ENCODE measurements at places on chromosomes 3 and 15.

DNA sequence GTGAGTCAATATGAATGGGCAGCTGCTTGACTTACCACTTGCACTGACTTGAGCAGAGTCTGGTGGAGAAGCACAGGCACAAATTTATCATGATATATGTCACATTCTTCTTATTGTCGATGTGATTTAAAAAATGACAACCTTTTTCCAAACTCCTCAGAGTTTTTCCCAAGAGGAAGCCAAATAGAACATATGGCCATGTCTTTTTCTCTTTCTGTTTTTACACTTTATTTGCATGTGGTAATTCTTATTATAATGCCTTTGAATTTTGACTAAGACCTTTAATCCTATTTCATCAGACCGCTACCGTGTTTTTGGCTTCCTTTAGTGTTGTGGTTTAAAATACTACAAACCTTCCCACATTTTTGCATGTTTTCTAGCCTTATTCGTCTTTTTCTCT is 666.2 kb downstream of the PDCD6IP start:
- no peak for DNase-seq

DNA sequence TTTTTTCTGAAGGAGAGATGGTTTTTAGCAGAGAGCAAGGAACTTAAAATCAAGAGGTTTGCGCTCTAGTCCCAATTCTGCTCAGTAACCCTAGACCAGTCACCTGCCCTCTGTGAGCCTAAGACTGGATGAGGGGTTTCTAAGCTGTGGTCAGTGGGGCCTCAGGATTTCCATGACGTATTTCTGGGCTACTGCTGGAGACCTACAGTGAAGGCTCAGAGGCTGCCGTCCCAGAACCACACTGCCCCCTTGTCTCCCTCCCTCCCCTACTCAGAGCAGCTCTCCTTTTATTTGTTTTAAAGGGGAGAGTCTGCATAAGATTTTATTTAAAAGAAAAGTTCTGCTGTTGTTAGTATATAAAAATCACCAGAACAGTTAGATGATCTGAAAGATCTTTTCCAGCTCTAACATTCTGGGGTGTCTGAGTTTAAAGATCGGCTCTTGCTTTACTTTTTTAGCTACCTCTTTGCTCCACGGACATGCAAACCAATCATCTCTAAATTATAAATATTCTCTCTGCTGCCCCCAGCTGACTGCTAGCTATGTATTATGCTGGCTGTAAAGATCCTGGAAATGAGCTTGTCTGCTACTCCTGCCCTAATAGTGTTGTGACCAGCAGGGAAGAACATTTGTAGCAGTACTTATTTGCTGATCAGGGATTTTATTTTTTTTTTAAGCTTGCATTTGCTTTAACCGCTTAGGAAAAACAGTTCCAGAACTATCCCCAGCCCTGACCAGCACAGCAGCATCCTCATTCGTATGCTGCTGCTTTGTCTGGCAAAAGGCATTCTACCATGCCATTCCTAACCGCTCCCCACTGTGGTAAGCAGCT is 28.6 kb upstream of the NDUFB4 start:
- no peak for DNase-seq

GRCh38 chr15:66481107-66481856 is 16.3 kb downstream of the SNAPC5 start:
- DNase-seq: no peak

DNA sequence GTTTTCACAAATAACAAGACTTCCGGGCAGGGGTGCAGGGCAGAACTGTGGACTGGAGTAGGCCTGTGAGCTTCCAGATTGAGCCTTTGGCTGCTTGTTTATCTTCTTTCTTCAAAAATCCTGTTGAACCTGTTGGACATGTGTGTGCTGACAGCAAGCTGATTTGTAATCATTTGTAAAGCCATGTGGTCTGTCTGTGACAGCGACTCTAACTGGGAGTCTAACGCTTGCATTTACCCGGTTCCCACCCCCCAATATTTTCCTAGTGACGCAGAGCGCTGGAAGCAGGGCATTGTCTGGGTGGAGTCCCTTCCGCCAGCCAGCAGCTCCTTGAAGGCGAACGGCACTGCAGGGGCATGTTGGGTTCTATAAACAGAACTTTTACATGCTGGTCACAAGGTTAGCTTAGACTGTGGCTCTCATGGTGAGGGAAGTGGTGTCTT is 85.7 kb upstream of the MYZAP start:
- no peak for DNase-seq

GRCh38 chr3:17444865-17445264 is 297.6 kb downstream of the TBC1D5 start:
- DNase-seq: no peak

- DNase-seq: peak; percentile 59
Measured at GRCh38 chr3:129238945-129239705, 10.3 kb upstream of the COPG1 start.

- no peak for DNase-seq
Measured at GRCh38 chr3:170076715-170077238, 39.0 kb downstream of the GPR160 start.

- DNase-seq: no peak
Measured at GRCh38 chr15:98733098-98733497, 84.8 kb downstream of the IGF1R start.

GRCh38 chr3:14177580-14178246 is 688 bp downstream of the XPC start:
- no peak for DNase-seq

DNA sequence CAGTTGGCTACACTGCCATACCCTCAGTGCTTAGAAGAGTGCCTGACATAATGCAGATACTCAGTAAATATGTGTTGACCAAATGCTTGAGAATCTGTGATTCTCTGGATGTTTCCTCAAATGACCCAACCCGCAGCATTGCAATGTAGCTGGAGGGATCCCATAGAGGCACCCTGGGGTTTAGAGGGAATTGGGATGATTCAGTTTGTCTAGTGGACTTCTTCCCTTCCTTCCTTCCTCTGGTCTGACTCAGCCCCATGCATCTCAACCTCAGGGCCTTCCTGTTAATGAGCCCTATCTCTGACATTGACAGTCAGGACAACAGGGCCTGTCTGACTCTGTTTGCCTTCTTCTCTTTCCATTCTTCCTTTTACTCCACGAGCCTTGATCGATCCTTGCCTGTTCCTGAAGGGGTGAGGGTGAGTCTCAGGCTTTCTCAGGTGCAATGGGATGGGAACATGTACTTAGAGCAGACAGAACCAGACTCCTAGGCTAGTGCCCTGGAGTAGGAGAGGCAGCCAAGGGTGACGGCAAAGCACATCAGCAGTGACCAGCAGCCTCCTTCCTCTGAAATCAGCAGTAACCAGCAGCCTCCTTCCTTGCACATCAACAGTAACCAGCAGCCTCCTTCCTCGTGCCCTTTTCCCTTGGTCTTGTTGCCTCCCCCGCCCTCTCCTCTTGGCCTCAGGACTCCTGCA is 78.2 kb downstream of the DGKG start:
- DNase-seq: no peak

DNA sequence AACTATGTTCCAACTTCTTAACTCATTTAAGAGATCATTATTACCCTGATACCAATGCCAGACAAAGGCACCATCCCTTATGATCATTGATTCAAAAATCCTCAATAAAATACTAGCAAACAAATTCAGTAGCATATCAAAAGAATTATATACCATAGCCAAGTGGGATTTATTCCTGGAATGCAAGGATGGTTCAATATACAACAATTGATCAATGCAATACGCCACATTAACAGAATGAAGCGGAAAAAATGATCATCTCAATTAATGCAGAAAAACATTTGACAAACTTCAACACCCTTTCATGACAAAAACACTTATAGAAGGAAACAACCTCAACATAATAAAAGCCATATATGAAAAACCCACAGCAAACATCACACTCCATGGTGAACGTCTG is 4.7 kb upstream of the HTR3E start:
- no peak for DNase-seq

GRCh38 chr15:75840659-75841058 is 2.6 kb upstream of the UBE2Q2 start:
- no peak for DNase-seq

GRCh38 chr3:71356265-71356664 is 227.3 kb downstream of the FOXP1 start:
- no peak for DNase-seq

GRCh38 chr15:40038275-40038637 is 725 bp downstream of the SRP14 start:
- DNase-seq: no peak

- DNase-seq: no peak
Measured at GRCh38 chr3:32045091-32045915, 61.1 kb upstream of the GPD1L start.

- no peak for DNase-seq
Measured at GRCh38 chr3:29690686-29691353, 409.9 kb downstream of the RBMS3 start.

DNA sequence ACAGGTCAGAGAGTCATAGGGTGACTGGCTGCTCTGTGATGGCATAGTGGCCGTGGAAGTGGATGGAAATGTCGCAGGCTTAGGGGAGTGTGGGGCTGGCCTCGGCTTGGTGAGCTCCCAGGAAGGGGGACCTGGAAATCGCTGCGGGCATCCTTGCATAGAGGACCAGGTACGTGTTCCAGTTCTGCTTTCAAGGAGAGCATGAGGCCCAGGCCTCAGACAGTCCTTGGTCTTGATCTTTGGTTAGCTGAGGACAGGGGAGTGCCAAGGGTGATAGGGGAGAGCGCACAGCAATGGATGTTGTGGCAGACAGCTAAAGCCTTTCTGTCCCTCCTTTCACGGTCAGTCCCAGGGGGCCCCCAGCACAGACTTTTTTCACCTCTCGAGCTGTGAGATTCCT is 110.5 kb downstream of the SNRPN start:
- DNase-seq: no peak

DNA sequence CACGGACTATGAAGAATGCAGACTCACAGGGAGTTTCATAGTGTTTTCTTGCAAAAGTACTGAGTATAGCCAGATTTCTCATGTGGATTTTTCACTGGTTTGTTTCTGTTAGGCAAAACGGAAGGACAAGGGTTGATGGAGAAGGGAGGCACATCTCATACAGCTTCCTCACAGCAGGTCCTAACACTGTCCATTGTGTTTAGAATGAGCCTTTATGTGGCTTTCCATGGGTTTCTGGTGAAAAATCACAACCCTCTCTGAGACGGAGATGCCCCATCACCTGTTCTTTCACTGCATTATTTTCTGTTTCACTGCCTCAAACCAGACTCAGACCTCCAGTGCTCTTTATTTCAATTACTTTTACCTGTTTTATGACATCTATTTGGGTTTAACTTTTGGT is 25.0 kb upstream of the LIPC start:
- DNase-seq: no peak

GRCh38 chr3:13371100-13372075 is 48.7 kb downstream of the NUP210 start:
- no peak for DNase-seq

GRCh38 chr15:71971905-71972304 is 146.0 kb downstream of the MYO9A start:
- DNase-seq: no peak

- DNase-seq: no peak
Measured at GRCh38 chr3:186644683-186645082, 4.5 kb downstream of the FETUB start.

- DNase-seq: no peak
Measured at GRCh38 chr3:150217691-150218090, 190.4 kb upstream of the TSC22D2 start.

GRCh38 chr15:88465633-88466224 is 1.5 kb downstream of the MRPL46 start:
- no peak for DNase-seq

GRCh38 chr3:184539801-184540435 is 21.7 kb upstream of the EPHB3 start:
- DNase-seq: no peak

GRCh38 chr3:58858126-58858525 is 191.6 kb upstream of the FAM3D start:
- DNase-seq: no peak

DNA sequence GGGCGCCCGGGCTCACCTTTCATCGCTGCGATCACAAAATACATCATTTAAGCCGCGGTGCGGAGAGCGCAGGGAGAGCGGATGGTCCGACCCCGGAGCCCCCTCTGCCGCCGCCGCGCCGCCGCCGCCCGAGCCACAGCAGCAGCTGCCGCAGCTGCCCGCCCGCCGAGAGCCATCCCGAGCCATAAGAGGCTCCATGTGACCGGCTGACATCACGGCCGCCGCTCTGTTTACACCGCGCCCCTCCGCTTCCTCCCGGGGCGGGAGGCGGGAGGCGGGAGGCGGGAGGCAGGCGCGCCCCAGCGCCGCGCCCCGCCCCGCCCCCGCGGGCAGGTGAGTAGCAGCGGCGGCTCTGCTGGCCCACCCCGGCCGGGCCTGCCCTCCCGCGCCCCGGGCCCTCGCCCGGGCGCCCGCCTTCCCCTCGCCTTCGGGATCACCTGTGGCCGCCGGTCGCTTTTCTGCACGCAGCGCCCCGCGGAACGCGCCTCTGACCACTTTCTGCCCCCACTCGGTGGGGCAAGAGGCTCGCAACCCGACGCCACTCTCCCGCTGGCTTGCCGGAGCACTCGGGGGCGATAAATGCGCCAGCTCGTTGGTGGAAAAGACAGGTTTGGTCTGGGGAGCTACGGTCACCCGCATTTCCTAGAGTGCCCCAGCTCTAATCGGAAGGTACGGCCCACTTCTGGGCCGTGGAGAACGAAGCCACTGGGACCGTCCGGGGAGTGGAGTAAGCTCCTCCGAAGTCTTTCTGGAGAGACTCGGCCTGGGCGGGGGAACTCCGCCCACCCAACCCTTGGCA is 113.6 kb upstream of the ICE2 start:
- peak; percentile 89 for DNase-seq

GRCh38 chr3:122782804-122783203 is 10.8 kb downstream of the HSPBAP1 start:
- no peak for DNase-seq

DNA sequence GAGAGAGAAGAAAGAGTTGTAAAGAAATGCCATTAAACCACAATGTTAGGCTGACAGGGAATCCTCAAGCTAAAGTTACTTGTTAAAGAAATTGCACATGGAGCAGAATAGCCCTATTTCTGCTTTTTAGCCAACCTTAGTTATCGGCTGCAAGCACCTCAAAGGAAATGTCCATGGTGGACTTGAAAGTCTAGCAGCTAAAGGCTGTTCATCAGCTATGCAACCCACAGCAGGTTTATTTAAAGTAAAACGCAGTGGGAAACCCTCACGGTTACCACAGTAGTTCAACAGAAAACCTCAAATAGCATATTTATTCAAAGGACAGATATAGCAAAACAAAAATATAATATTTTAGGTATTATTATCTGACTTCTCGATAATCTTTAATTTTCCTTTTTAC is 967.2 kb downstream of the IGSF11 start:
- no peak for DNase-seq

- DNase-seq: no peak
Measured at GRCh38 chr15:64915518-64916227, 4.0 kb downstream of the ANKDD1A start.

DNA sequence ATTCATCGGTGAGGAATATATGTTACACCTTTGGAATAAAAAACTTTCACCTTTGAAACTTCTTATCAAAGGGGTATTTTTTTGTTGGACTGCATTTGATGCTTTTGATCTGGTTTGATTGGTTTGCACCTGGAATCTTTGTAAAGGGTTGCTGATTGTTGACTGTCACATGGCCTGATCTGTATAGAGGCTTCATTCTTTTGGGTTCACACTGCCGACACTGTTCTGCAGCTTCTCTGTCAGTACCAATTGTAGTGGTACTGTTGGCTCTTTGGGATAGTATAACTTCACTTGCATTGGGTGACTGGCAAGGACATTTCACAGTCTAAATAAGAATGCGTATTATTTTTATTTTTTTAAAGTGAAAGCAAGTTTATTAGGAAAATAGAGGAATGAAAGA is 155.7 kb downstream of the DOCK3 start:
- no peak for DNase-seq

- no peak for DNase-seq
Measured at GRCh38 chr3:178078953-178079352, 457.3 kb upstream of the KCNMB2 start.

Measured in CD4-positive, alpha-beta T cell treated with Interleukin-15 for 4 hours (primary cell).